ENCODE measurements at places on chromosomes 5 and 9.
A peak's percentile ranks its signal among the peaks of the same experiment; 100 is the strongest.

DNA sequence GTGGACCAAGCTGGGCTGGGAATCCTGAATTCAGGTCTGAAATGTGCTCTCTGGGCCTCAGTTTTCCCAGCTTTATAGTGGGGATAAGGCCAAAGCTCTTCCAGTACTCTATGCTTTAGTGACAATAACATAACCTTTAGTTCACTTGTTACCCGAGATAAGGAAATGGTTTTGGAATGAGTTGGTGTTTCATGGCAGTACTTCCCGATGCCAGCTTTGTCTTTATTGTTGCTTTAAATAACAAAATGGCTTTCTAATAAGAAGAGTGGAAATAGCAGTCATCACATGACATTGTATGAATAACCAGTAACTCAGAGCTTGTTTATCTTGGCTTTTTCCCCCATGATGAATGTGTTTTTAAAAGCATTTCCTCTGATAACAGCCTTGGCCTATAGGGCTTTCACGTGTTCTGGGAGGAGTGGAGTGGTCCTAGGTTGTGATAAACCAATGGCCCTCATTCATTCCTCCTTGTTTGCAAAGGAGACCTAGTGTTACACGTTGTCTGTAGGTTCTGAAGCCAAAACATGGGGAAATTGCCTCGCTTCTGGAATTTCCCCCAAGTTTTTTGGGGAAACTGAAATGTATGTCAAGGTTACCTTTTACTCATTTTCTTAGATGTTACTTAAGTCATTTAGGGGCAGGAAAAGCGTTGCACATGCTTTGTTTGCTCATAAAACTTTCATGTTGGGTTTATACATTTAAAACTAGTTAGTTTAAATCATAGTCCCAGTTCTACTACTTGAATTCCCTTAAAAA lies 53.7 kb downstream of the ZNF618 start:
- DNase-seq: no peak

DNA sequence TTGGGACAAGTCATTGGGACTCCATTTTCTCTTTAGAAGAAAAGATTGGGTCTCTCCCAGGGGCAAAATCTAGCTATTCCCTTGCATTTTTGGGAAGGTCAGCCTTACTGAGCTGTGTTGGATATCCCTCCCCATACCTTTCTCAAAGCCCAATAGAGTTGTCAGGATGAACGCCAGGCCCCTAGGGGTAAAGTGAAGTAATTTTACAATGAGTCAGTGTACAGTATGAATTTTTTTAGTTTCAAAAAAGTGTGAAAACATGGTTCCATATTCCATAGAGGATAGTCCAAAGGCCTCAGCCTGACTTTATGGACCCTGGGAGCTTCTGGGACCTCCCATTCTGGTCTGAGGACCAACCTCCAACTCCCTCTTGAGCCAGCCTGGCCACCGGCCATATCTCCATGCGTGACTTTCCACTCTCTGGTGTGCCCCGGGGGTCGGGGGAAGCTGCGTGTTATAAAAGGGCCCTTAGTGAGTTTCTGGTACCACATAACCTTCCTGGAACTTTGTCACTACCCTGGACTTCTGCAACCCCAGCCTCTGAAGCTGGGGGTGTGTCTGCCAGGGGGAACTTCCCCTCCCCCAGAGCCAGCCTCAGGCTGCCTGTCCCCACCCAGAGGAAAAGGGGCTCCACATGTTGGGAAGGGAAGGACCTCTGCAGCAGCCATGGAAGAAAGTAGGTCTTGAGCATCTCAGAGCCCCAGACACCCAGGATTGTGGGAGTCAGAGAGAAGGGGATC lies 52.4 kb upstream of the SYNPO start:
- DNase-seq: no peak

- DNase-seq: no peak
These were observed 138.0 kb upstream of the IRX4 start for GRCh38 chr5:2020730-2021129.

DNA sequence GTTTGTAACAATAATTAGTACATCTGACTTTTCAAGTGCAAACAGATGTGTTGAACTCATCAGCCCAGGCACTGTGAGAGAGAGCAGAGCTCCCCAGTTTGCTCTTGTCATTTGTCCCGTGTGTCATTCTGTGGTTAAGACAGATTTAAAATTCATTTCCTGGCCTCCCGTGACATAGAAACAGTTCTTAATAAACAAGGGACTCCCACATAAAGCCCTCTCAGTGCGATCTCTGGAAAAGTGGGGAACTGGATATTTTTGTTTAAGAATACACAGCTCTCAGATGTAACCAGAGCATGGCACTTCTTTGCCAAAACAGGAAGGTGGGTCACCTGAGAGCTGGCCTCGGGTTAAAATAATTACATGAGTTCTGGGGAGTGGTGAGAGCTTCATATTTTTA lies 58.6 kb downstream of the PRKACG start:
- no peak for DNase-seq

DNA sequence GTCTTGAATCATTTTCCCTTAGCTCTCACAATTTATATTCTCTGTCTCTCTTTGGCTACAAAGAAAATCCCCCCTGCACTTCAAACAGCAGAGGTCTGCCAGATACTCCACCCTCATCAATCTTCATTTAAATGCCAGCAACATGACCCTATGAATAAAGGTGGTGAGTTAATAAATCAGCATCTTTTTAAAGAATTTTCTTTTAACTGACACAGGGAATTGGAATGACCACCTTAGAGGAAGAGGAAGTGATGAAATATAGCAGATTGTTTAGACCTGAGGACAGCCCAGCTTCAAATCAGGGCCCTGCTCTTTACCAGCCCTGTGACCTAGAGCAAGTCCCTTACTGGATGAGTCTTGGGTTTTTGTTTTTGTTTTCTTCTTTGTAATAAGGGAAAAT lies 223.1 kb upstream of the PAPPA start:
- DNase-seq: no peak

GRCh38 chr9:129320575-129321285 lies 142.7 kb upstream of the IER5L start:
- DNase-seq: peak; percentile 12

- no peak for DNase-seq
These were observed 5.9 kb downstream of the FAM163B start for GRCh38 chr9:133603135-133603927.

DNA sequence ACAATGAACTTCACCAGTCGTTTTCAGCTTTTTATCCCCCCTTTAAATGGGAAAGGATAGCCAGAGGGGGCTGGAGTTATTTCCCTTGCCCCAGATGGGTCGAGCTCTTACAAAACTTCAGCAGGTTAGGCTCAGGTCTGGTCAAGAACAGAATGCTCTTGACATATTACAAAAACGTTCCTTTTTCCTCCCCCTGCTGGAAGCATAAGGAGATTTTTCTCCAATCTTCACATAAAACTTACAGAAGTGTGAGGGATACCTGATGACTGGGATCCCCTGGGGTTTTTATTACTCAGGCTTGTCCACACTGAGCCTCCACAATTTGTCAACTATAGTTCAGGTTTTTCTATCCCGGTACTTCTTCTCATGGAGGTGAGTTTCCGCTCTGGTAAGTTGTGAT lies 60.8 kb downstream of the CSF2 start:
- DNase-seq: no peak

- no peak for DNase-seq
These were observed 708.6 kb upstream of the WWC1 start for GRCh38 chr5:167582886-167583285.

GRCh38 chr5:138853132-138853531 lies 22.0 kb downstream of the LRRTM2 start:
- no peak for DNase-seq

DNA sequence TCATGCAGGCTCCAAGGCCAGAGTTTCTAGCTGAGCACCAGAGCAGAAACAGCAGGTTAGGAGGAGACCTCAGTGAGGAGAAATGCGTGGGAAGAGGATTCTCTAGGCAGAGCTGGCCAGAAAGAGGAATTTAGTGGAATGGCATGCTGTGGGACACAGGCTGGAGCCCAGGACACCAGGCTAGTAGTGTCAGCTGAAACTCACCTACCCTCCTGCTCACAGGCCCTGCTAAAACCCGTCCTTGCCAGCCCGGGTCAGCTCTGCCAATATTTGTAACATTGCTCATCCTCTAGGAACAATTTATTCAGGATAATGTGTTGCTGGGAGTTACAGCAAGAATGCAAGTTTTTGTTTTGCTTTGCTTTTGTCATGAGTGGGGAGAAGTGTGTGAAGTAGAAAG lies 40.2 kb upstream of the AGXT2 start:
- no peak for DNase-seq

DNA sequence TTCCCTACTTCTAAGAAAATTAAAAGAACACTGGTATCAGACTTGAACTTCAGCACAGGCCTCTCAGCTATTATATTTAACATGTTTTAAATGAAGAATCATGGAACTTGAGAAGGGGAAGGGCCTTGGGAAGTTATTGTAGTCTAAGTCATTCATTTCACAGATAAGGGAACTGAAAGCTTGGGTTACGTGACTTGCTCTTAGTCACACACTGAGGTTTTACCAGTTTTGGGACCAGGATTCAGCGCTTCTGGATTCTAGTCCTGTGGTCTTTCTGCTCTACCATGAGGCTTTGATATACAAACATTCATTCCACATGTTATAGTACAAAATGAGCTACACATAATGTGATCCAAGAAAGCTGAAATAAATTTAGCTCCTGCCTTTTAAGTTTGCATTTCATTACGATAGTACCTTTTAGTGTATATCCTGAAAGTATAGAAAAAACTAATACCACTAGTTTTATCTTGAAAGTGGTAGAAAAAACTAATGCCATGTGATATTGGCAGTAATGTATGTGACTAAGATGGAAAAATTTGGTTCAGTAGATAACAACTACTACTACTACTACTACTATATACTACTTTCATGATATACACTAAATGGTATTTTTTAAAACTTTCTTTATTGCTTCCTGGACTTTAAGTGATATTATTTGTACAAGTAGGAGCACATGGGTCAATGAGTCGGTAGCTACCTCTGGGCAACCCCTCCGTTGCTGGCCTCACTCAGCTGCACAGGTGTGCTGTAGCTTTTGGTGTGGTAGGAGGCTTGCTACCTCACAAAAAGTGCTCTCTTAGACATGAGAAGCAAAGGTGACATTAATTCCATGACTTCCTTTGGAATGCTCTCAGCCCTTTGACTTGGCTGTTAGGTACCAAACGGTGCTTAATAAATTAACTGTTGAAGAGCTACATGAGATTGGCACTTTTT lies 40.7 kb downstream of the F2RL2 start:
- DNase-seq: no peak

GRCh38 chr9:123225374-123225813 lies 43.0 kb downstream of the STRBP start:
- peak; percentile 20 for DNase-seq

All from activated T-helper 1 cell treated with Interleukin-2 at 50 U/mL for 16 hours (primary cell).